ENCODE measurements at places on chromosomes 13 and 19. TPM values are rescaled to one million over a fixed set of nuclear protein-coding genes. Genes with fewer than 3 reads are reported as not detected.

DNA sequence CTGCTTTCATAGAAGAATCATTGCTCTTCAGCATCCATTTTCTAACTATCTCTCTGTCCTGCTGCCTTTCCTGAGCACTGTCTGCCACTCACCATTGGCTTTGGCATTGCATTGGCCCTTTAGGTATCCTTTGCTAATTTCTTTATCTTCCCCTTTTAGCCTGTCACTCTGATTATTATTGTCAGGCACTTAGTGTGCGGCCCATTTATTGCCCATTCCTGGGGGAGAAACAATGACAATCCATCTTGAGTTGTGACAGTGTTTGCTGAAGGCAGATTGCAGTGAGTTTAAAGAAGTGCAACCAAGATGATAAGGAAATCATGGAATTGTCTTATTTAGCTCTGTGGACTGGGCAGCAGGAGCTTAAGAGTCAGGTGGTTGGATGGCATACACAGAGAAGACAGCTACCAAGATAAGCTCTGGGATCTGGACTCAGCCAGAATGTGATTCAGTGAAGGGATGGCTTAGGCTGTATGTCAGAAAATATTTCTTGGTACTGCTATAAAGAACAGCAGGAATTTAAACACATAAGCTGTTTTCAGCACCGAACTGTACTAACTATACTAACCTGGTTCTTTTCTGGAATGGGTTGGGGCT lies 25.3 kb downstream of the B3GLCT start:
- no peak overlapping the region for H3K27ac ChIP-seq
- H3K4me1 ChIP-seq = no peaks in the 10 kb centered on the region
- peaks cover 3% of the 10 kb centered on the region for H3K27me3 ChIP-seq
- no peak overlapping the region for H3K4me3 ChIP-seq

GRCh38 chr13:57815600-57815999 lies 184.1 kb downstream of the PCDH17 start:
- H3K4me3 ChIP-seq = no peak overlapping the region
- H3K27me3 ChIP-seq = no peaks in the 10 kb centered on the region
- H3K36me3 ChIP-seq = no peaks in the 10 kb centered on the region
- no peak for DNase-seq
- H3K27ac ChIP-seq = peak overlapping the region; percentile 1

DNA sequence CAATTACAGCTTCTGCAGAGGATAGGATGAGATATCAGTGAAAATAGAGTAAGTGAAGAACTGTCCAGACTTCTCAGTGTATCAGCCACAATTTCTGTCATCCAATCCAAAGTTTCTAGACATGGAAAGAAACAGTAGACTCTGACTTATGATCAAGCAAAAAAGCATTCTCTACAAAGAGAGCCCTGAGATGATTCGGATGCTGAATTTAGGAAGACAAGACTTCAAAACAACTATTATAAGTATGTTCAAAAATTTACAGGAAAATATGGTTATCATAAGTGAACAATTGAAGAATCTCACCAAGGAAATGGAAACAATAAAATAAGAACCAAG lies 238.2 kb upstream of the IRS2 start:
- H3K4me1 ChIP-seq = peaks cover 6% of the 10 kb centered on the region
- H3K27me3 ChIP-seq = peaks cover 10% of the 10 kb centered on the region

GRCh38 chr13:85520445-85520844 lies 278.8 kb downstream of the SLITRK6 start:
- DNase-seq = no peak
- no peaks in the 10 kb centered on the region for H3K36me3 ChIP-seq

GRCh38 chr13:43799191-43799590 lies 12.4 kb upstream of the ENOX1 start:
- H3K4me1 ChIP-seq = peaks cover 2% of the 10 kb centered on the region
- H3K27ac ChIP-seq = peak overlapping the region; percentile 45
- H3K27me3 ChIP-seq = peaks cover 3% of the 10 kb centered on the region
- no peak for DNase-seq
- H3K36me3 ChIP-seq = no peaks in the 10 kb centered on the region

- H3K4me3 ChIP-seq = peak overlapping the region; percentile 98
- H3K27ac ChIP-seq = peak overlapping the region; percentile 88
- peaks cover 29% of the 10 kb centered on the region for H3K4me1 ChIP-seq
- H3K27me3 ChIP-seq = peaks cover 8% of the 10 kb centered on the region
- peaks cover 13% of the 10 kb centered on the region for H3K36me3 ChIP-seq
- DNase-seq = no peak
Measured at GRCh38 chr19:39413272-39413910, 922 bp downstream of the PLEKHG2 start.

- peaks cover 7% of the 10 kb centered on the region for H3K4me1 ChIP-seq
- DNase-seq = no peak
- H3K36me3 ChIP-seq = no peaks in the 10 kb centered on the region
- no peaks in the 10 kb centered on the region for H3K27me3 ChIP-seq
- H3K27ac ChIP-seq = no peak overlapping the region
Measured at GRCh38 chr13:48775285-48775684, 121.6 kb downstream of the CYSLTR2 start.

DNA sequence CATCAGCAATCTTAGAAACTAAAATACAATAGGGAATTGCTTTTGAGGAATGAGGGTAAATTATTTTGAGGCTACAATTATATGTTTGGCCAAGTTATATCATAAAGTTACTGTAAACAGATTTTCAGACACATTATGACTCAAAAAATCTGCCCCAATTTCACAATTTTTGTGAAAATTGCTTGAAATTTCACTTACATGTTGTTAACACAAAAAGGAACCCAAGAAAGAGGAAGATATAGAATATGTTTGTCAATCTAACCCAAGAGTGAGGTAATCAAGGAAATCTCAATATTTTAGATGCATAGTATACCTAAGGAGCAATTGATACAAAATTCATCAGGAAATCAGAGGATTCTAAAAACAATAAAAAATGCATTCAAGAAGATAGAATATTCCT lies 73.9 kb upstream of the FNDC3A start:
- H3K4me1 ChIP-seq = no peaks in the 10 kb centered on the region
- no peaks in the 10 kb centered on the region for H3K36me3 ChIP-seq
- H3K27ac ChIP-seq = no peak overlapping the region

DNA sequence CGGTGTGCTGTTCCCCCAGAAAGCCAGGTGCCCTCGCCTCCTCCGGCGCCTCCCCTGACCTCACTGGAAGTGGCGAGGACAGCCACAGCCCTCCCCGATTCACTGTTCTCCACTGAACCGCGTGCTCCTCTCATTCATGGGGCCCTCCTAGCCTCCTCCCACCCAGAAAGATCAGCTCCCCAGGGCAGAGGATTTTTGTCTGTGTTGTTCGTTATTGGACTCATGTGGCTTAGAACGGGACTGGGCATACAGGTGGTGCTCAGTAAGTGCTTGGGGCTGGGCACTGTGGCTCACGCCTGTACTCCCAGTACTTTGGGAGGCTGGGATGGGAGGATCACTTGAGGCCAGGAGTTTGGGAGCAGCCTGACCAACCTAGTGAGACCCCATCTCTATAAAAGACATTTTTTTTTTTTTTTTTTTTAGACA lies 3.8 kb downstream of the PRTN3 start:
- peaks cover 4% of the 10 kb centered on the region for H3K36me3 ChIP-seq
- H3K4me1 ChIP-seq = peaks cover 3% of the 10 kb centered on the region
- H3K27ac ChIP-seq = no peak overlapping the region
- DNase-seq = no peak

The PBX4 gene
- total RNA-seq = 2.1 TPM

The EFNA2 gene
- 17.6 TPM for total RNA-seq

The PEG3 gene
- not detected for total RNA-seq

The PGLYRP1 gene
- not detected for total RNA-seq

All from type B pancreatic cell (in vitro differentiated cells).